Stomach (tissue), 19 donors: ENCODE measurements at places on chromosomes 11 and 22.

DNA sequence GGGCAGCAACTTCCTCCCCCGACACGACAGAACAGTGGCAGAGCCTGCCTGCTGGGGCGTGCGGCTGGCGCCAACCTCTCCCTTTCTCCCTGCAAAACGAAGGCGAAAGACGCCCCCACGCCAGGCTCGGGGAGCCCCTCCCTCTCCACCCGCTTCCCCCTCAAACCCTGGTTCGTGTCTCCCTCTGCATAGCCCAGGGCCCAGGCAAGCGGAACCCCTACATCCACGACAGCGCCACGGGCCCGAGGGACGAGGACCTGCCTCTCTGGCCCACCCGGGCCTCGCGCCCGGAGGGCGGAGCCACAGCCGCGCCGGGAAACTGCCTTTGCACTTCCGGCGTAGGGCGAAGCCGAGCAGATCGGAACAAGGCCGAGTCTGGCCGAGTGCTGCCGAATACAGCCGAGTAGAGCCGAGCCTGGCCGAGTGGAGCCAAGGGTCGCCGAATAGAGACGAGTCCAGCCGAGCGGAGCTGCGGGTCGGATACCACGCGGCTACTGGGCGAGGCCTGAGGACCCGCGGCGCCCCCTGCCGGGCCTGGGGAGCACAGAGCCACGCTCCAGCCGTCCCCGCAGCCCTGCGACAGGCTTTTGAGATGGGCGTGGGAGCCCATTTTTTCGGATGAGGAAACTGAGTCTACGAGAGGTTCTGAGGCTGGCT is 11.2 kb upstream of the C1QTNF6 start:
- peak; percentile 100 for DNase-seq

GRCh38 chr11:120295099-120295498 is 30.0 kb upstream of the TLCD5 start:
- no peak for DNase-seq

DNA sequence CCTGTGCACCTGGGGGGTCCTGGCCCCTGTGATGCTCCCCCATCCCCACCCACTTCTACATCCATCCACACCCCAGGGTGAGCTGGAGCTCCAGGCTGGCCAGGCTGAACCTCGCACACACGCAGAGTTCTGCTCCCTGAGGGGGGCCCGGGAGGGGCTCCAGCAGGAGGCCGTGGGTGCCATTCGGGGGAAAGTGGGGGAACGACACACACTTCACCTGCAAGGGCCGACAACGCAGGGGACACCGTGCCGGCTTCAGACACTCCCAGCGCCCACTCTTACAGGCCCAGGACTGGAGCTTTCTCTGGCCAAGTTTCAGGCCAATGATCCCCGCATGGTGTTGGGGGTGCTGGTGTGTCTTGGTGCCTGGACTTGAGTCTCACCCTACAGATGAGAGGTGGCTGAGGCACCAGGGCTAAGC is 20.0 kb upstream of the TALDO1 start:
- peak; percentile 15 for DNase-seq

DNA sequence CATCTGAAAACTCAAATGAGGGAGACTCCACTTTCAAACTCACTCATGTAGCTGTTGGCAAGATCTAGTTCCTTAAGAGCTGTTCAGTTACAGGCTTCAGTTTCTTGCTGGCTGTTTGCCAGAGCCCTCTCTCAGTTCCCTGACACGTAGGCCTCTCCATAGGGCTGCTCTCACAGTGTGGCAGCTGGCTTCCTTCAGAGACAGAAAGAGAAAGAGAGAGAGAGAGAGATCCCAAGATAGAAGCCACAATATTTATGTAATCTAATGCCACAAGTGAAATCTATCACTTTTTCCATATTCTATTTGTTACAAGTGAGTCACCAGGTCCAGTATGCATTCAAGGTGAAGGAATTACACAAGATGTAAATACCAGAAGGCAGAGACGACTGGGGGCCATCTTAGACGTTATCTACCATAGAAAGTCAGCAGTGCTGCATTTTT is 168.8 kb downstream of the RCN1 start:
- peak; percentile 82 for DNase-seq

DNA sequence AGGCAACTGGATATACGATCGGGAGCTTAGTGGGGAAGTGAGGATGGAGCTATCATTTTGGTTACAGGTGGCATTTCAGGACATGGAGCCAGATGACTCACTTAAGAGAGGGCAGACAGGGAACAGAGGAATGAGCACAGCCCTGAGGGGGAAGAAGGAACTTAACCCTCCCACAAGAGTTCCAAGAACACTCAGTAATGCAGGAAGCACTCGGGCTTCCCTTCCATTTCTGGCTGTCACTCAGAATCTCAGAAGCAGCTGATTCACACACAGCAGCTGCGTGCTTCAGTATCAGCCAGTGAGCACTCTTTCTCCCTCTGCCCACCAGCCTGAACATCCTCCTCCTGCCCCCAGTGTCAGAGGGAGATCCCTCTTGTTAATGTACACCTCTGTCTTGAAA is 34.8 kb downstream of the EFCAB6 start:
- no peak for DNase-seq

GRCh38 chr11:122367809-122368231 is 251.8 kb upstream of the BLID start:
- DNase-seq, result peak; percentile 90

GRCh38 chr11:134615041-134615615 is 203.1 kb upstream of the B3GAT1 start:
- no peak for DNase-seq

GRCh38 chr11:82775736-82776346 is 42.2 kb upstream of the FAM181B start:
- peak; percentile 23 for DNase-seq

DNA sequence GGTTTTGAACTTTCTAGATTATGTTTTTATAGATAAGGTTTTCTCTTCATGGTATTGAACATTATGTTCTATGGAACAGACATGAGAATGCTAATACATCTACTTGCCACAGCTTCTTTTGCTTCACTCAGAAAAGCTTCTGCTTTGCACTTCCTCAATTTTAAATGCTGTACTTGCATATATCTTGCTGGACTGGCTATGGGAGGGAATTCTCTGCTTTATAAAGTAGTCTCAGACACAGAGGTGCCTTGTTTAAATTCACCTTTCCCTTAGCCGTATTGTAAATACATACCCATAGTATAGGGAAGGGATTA is 173.9 kb downstream of the DDX10 start:
- DNase-seq, result no peak

GRCh38 chr11:77410076-77410827 is 63.6 kb downstream of the PAK1 start:
- no peak for DNase-seq

- DNase-seq, result no peak
These were observed 82.6 kb downstream of the RAB30 start for GRCh38 chr11:82988936-82989627.

- no peak for DNase-seq
These were observed 25.8 kb upstream of the P2RY6 start for GRCh38 chr11:73246303-73246702.

DNA sequence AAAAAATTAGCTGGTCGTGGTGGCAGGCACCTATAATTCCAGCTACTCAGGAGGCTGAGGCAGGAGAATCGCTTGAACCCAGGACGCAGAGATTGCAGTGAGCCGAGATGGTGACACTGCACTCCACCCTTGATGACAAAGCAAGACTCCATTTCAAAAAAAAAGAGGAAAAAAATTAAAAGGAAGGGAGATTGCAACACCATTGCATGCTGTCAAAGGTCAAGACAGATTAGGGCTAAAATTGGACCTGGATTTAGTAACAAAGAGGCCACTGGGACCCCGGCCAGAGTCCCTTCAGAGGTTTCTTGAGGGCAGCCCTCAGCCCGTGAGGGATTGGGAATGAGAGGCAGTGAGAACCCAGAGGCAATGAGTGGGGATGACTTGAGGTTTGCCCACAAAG is 8.2 kb upstream of the MAFF start:
- no peak for DNase-seq

DNA sequence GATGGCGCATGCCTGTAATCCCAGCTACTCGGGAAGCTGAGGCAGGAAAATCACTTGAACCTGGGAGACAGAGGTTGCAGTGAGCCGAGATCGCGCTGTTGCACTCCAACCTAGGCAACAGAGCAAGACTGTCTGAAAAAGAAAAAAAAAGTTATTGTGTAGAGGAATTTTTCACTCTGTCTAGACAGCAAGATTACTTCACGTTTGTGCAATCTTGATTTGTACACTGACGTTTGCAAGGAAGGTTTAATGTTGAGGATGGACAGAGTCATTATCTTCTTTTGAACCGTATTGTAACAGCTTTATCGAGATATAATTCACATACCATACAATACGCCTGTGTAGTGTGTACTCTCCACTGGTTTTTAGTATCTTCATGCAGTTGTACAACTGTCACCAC is 3.7 kb downstream of the CTTN start:
- DNase-seq, result no peak

DNA sequence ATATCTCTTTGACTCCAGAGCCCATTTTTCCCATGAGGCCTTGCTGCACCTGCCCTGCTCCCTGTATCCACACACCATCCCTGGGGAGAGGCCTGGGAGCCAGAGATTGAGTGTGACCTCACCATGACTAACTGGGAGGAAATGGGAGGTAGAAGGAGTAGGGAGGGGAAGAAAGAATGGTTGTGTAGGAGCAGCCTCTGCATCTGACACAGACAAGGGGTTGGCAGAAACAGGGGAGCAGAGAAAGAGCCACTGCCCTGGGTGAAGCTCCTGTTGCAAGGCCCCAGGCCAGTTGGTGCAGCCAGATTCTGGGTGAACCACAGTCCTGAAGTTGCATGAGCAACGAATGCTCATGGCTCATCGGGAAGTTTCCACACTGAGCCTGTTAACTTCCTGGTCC is 32.4 kb downstream of the POU2F3 start:
- DNase-seq, result no peak

- DNase-seq, result no peak
These were observed 47.1 kb downstream of the BID start for GRCh38 chr22:17726928-17727897.

- DNase-seq, result no peak
These were observed 22.1 kb upstream of the DRD2 start for GRCh38 chr11:113497066-113497910.

GRCh38 chr22:16834971-16835370 is 9.8 kb upstream of the XKR3 start:
- DNase-seq, result no peak

- DNase-seq, result no peak
These were observed 76.8 kb upstream of the SUSD2 start for GRCh38 chr22:24104307-24105012.

- no peak for DNase-seq
These were observed 29.5 kb upstream of the RRM1 start for GRCh38 chr11:4065086-4065485.

DNA sequence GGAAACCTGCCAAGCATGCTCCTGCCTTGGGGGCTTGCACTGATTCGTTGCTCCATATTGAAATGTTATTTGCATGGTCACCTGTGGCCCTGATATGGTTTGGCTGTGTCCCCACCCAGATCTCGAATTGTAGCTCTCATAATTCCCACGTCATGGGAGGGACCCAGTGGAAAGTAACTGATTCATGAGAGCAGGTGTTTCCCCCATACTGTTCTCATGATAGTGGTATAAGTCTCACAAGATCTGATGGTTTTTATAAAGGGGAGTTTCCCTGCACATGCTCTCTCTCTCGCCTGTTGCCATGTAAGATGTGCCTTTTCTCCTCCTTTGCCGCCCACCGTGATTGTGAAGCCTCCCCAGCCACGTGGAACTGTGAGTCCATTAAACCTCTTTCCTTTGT is 402.4 kb downstream of the ETS1 start:
- no peak for DNase-seq

DNA sequence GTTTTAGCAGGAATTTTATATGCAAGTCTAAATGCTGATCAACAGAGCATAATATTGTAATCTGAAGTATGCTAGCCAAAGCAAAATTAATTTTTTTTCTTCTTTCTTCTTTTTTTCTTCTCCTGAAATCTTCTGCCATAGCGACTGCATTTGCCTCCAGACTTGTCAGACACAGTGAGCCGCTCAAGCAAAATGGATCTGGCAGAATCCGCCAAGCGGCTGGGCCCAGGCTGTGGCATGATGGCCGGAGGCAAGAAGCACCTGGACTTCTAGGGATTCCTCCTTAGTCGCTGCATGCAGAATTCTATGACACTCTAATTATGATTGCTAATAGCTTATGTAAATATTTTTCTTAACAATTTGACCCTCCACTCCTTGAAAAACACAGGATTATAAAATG is 27.9 kb downstream of the PAX6 start:
- no peak for DNase-seq

GRCh38 chr11:12409621-12410005 is 32.2 kb downstream of the PARVA start:
- no peak for DNase-seq

DNA sequence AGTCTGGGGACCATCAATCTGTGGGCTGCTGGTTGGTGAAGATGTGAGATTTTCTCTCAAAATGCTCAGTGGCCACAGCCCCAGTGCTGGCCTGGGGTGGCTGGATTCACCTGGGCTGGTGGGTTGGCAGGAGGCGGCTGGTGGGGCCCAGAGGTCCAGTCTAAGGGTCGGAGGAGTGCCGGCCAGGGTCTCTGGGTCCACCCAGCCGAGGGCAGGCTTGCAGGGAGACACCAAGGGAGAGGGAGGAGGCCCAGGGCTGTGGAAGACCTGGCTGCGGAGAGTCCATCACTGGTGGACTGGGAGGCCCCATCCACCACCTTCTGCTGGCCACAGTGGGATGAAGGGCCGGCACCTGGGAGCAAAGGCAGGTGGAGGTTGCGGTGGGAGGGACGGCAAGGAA is 582 bp upstream of the SHANK3 start:
- no peak for DNase-seq

- DNase-seq, result peak; percentile 45
These were observed 2.8 kb downstream of the IL17RA start for GRCh38 chr22:17087498-17088131.
